ENCODE measurements at places on chromosomes 12 and 14. TPM values are rescaled to one million over a fixed set of nuclear protein-coding genes. Genes with fewer than 3 reads are reported as not detected.

Gene KLRC1
- not detected for total RNA-seq

Gene GYS2
- 0.08 TPM for total RNA-seq

DNA sequence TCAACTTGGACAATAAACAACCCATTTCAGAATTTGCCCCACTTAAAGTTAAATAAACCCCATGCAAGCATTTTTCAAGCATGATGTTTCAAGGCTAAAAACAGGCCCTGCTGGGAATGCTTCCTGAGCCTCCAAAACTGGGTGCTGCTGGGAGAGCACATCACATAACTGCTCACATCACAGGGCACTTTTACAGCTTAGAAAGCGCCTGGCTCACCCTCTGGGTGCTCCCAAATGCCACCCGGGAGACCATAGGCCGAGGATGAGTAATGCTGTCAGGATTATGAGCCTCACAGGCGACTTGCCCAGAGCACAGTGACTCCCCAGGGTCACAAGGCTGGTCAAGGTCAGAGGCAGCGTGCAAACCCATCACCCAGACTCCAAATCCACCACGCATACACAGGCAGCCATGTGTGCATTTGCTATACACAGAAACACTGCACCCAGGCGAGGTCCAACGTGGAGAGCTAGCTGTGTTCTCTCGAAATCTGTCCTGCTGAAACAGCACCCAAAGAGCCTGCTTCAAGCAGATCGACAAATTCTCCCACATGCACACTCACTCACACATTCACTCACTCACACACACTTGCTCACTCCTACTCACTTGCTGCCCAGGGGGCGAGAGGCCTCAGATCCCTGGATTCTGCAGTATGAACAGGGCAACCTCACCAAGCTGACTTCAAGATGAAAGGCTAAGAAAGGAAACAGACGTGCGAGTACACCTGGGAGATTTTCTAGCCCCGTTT, 58.7 kb downstream of the ITPK1 start:
- H3K36me3 ChIP-seq, result no peaks in the 10 kb centered on the region
- no peak overlapping the region for H3K4me3 ChIP-seq
- no peak for DNase-seq
- peaks cover 2% of the 10 kb centered on the region for H3K27me3 ChIP-seq
- peak overlapping the region; percentile 42 for H3K27ac ChIP-seq
- H3K4me1 ChIP-seq, result peaks cover 4% of the 10 kb centered on the region

GRCh38 chr12:105057174-105057573, 27.1 kb downstream of the ALDH1L2 start:
- H3K27ac ChIP-seq, result no peak overlapping the region
- H3K36me3 ChIP-seq, result no peaks in the 10 kb centered on the region
- DNase-seq, result no peak
- no peaks in the 10 kb centered on the region for H3K4me1 ChIP-seq
- H3K27me3 ChIP-seq, result no peaks in the 10 kb centered on the region

GRCh38 chr12:115199831-115200230, 515.9 kb upstream of the TBX3 start:
- H3K27ac ChIP-seq, result no peak overlapping the region
- H3K4me3 ChIP-seq, result no peak overlapping the region

DNA sequence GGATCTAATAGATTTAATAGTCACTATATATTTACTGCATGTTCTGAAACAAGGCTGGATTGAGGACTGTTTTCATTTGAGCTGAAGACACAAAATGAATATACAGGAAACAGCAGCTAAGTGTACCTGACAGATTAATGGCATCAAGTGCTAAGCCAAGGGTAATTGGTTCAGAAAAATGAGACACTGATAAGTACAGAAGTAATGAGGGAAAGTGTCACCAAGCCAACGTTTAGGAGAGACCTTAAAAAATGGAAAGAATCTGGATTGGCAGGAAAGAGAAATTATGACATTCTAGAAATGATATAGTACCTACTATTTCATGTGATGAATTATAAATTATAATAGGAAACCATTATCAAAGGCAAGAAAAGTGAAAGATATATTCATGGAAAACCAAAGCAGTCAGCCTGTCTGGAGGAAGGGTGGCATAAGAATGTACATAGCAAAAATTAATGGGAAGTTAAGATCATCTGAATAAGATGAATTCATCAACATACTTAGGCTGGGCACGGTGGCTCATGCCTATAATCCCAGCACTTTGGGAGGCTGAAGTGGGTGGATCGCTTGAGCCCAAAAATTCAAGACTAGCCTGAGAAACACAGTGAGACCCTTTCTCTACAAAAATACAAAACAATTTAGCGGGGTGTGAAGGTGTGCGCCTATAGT, 21.0 kb upstream of the DUSP16 start:
- no peak overlapping the region for H3K4me3 ChIP-seq
- H3K36me3 ChIP-seq, result no peaks in the 10 kb centered on the region
- no peaks in the 10 kb centered on the region for H3K27me3 ChIP-seq
- H3K27ac ChIP-seq, result no peak overlapping the region
- no peak for DNase-seq

GRCh38 chr14:90060312-90060964, 1.4 kb upstream of the KCNK13 start:
- peaks cover 12% of the 10 kb centered on the region for H3K36me3 ChIP-seq

GRCh38 chr12:45914090-45914489, 76.3 kb downstream of the SCAF11 start:
- H3K27ac ChIP-seq, result no peak overlapping the region
- no peaks in the 10 kb centered on the region for H3K27me3 ChIP-seq
- no peaks in the 10 kb centered on the region for H3K36me3 ChIP-seq
- H3K4me1 ChIP-seq, result no peaks in the 10 kb centered on the region
- no peak for DNase-seq

DNA sequence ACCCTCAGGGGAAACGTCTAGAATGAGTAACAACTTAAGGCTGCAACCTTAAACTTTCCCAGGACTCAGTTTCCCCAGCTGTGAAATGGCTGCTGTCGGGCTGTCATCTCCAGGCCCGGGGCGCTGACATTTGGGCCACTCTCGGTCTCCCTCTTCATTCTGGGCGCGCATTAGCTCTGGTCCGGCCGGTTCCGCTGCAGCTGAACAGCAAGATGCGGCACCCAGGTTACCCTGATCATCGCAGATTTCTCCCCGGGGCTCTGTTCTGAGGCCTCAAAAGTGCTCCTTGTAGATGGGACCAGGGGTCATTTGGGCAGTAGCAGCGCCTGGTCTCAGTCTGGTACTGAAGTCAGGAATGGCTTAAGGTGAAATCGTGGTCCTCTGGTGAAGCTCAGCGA, 890 bp upstream of the BCL7A start:
- H3K27me3 ChIP-seq, result peaks cover 18% of the 10 kb centered on the region
- peaks cover 9% of the 10 kb centered on the region for H3K4me1 ChIP-seq
- H3K27ac ChIP-seq, result peak overlapping the region; percentile 24
- H3K4me3 ChIP-seq, result peak overlapping the region; percentile 93

- peak; percentile 76 for DNase-seq
- H3K4me3 ChIP-seq, result peak overlapping the region; percentile 100
- H3K27me3 ChIP-seq, result peaks cover 11% of the 10 kb centered on the region
- peaks cover 10% of the 10 kb centered on the region for H3K36me3 ChIP-seq
- peak overlapping the region; percentile 90 for H3K27ac ChIP-seq
- peaks cover 36% of the 10 kb centered on the region for H3K4me1 ChIP-seq
These were observed 634 bp downstream of the MED13L start for GRCh38 chr12:116276652-116277466.

- no peaks in the 10 kb centered on the region for H3K36me3 ChIP-seq
- peaks cover 2% of the 10 kb centered on the region for H3K27me3 ChIP-seq
- H3K4me1 ChIP-seq, result no peaks in the 10 kb centered on the region
- H3K4me3 ChIP-seq, result no peak overlapping the region
These were observed 422.5 kb downstream of the NRXN3 start for GRCh38 chr14:78592616-78593219.

GRCh38 chr12:64456119-64456518, 4.2 kb downstream of the TBK1 start:
- peaks cover 37% of the 10 kb centered on the region for H3K4me1 ChIP-seq
- DNase-seq, result no peak
- H3K27me3 ChIP-seq, result peaks cover 5% of the 10 kb centered on the region
- peaks cover 4% of the 10 kb centered on the region for H3K36me3 ChIP-seq

DNA sequence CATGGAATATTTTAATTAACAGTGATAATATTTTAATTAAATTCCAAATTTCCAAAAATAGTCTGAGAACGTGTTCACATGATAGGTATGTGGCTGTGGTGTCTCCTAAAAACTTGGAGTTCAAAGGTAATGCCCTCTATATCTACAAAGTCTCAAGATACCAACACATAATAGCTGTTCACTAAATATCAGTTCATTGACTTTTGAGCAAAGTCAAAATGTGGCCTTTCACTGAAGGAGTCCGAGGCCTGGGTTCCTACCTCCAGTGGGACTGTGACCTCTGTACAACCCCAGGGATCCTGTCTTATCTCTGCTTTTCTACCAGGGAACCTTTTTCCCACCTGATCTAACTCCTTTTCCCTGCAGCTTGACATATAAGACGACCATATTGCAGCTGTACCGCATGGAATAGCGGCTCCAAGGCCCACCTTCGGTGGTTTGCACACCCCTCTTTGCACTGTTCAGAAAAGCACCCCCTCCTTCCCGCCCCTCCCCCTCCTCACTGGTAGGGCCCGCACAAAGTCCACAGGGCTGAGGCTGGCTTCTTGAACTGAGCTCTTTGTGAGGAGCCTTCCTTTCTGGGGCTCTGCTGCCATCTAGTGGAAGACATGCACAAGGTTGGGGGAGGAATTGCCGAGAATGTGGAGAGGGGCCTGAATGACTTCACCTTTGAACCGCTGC, 3.1 kb downstream of the CCND2 start:
- peaks cover 24% of the 10 kb centered on the region for H3K36me3 ChIP-seq
- peak; percentile 89 for DNase-seq
- no peak overlapping the region for H3K27ac ChIP-seq
- H3K27me3 ChIP-seq, result peaks cover 15% of the 10 kb centered on the region
